ENCODE measurements at places on chromosomes 12 and 14.

DNA sequence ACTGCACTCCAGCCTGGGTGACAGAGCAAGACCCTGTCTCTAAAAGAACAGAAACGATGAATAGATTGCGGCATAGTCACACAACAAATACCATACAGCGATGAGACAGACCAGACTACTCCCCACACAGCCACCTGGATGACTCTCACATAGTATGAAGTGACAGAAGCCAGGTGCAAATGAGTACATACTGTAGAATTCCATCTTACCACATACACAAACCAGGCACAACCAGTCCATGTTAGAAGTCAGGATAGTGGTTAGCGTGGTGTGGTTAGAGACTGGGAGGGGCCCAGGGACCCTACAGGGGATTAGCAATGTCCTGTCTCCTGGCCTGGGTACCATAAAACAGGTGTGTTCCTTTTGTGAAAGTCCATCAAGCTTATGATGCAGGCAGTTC is 53.8 kb downstream of the FAM222A start:
- DNase-seq = no peak

- DNase-seq = no peak
These were observed 324 bp downstream of the POLE start for GRCh38 chr12:132686825-132687210.

DNA sequence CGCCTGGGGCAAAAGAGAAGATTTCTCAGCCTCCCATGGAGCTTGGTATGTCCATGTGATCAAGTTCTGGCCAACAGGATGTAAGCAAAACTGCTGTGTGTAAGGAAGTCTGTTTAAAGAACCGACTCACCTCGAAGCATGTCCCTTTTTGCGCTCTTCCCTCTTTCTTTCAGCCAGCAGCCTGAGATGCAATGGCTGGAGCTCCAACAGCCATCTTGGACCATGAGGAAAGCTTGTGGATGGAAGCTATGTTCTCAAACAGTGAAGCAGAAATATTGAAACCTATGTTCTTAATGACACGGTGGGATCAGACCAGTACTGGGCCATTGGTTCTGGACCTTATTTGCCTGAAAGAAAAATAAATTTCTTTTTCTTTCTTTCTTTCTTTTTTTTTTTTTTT is 82.3 kb upstream of the SLC24A4 start:
- no peak for DNase-seq

- no peak for DNase-seq
These were observed 141.3 kb upstream of the PLEKHG7 start for GRCh38 chr12:92561543-92561899.

DNA sequence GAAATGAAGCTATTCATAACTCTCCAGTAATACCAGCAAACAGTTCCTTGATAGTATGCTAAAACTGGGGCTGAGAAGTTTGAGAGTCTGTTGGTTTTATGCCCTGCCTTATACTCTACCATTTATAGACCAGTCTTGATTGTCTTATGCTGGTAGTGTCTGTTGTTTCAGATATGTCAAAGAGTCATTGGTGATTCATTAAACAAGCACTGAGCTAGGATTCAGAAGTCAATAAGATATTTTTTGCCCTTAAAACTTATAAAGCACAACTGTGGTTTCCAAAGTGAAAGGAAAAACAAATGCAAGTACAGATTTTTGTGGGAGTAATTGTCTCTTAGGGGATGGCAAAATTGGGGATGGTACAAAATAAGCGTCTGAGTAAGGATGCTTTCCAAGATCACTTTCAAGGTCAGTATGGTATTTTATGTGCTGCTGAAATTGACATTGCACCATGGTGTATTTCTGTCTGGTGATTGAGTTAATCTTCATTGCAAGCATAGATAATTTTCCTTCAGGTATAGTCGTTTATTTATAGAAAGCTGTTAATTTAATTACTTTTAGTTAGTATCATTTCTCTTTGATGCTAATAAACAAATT is 289.5 kb upstream of the E2F7 start:
- DNase-seq = no peak

DNA sequence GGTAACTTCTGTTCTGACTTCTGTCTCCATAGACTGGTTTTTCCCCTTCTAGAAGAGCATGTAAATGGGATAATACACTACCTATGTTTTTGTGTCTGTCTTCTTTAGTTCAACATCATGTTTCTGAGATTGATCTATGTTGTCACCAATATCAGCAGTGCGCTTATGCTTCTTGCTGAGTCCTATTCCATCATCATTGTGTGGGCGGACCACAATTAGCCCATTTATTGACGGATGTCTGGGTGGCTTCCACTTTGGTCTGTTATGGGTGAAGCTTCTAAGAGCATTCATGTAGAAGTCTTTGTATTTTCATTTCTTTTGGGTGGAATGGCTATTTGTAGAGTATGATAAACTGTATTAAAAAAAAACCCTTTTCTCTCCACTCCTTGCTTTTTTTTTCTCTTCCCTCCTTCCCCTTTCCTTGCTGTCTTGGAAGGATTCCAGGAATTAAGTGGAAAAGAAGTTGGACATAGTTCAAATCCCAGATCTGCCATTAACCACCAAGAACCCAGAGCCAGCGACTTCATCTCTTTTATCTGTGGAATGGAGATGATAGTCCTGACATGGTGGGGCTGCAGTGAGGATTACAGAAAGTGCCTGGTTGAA is 7.0 kb upstream of the SERPINA1 start:
- DNase-seq = no peak

GRCh38 chr14:85909581-85909980 is 379.6 kb downstream of the FLRT2 start:
- DNase-seq = no peak

GRCh38 chr12:70418101-70418500 is 52.0 kb downstream of the KCNMB4 start:
- DNase-seq = no peak

DNA sequence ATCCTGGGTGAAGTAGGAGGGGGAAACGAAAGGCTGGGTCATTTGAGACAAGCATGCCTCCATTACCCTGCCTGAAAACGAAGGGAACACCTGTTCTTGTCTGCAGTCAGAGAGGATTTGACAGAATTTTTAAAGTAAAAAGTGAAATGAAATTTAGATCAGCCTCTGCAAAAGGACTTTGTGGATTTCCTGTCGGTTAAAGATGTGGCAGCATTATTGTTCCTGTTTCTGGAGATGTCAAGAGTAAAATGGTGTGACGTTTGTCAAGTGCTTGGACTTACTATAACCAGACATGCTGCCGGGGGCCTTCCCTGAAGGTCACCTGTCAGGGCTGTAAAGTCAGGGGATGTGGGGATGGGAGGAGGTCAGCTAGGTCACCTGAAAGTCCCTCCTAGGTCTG is 32.0 kb downstream of the NRXN3 start:
- no peak for DNase-seq

DNA sequence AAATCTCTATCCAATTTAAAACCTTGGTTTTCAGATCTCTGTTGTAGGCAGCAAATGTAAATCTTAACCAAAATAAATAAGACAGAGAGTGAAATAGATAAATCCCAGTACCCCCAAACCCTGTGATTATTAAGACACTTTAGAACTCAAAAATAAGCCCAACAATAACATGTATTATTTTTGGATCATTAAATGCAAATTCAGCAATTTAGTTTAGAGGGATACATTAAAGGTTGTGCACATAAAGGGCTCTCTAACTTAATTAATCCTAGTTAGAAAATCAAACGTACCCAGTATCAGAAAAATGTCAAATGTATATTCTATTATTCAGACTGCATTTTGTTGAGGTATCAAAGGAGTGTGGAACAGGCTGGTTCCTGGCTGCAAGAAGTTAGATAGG is 416.8 kb downstream of the SLC16A7 start:
- no peak for DNase-seq

DNA sequence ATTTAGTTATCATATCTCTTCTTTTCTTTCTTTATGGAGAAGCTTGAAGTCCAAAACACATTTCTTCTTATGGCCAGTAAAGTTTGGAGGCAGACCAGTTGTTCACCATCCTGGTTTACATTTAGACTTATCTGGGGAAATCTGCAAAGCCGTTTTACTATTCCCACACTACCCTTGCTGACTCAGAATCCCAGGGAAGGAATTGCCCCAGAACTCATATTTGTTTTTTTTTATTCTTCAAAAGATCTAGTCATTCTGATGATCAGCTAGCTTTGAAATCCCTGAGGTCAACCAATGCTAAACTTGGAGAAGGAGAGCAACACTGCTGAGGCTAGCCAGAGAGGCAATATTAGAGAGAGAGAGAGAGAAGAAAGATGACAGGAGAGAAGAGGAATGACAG is 12.3 kb upstream of the LMO3 start:
- DNase-seq = no peak

GRCh38 chr14:26820138-26820537 is 222.3 kb upstream of the NOVA1 start:
- DNase-seq = no peak

DNA sequence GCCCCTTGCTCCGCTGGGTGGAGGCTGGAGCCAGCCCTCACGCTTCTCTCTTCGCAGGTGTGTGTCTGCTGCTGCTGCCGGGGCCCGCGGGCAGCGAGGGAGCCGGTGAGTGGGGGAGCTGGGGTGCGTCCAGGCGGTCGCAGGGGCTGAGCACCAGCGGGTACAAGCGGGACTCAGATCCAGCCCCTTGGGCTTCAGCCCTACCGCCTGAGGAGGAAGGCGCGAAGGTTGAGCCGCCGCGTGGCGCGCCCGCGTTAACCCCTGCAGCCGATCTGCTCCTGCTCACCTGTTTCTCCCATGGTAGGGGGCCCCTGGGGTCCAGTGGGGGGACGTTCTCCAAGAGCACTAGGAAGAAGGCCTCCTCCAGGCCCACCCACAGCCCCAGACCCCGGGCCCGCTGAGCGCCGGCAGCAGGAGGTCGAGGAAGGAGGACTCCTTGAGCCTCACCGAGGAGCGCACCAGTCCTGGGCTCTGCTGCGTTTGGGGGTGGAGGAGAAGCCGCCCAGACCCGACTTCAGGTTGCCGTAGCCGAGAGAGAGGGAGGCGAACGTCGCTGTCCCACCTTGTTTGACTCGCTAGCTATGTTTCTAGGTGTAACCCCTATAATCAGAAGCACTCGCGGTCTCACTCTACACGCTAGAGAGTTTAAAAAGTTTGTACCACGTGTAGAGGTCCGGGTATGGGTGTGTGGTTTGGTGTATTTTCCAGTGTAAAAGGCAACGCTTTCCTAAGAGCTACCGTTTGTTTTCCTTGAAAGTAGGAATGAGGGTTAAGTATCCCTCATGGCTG is 834 bp downstream of the COCH start:
- DNase-seq = no peak

DNA sequence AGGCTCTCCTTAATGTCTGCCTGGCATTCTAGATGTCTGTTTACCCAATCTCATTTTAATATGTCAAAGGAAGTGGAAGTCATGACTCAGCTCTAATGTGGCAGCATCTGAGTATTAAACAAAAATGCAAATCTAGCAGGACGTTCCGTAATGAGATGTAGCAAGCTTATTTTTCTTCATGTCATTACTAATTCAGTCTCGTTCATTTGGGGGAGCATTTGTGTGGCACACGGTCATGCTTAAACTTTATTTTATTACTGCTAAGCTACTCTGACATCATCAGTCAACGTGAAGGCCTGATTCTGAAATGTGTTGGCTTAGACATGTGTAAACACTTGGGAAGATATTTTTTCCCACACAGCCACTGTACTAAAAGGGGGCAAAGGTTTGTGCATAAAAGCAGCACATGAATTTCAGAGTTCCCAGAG is 326.7 kb upstream of the TMPO start:
- no peak for DNase-seq

GRCh38 chr12:75805905-75806304 is 225.7 kb downstream of the PHLDA1 start:
- no peak for DNase-seq

- DNase-seq = no peak
These were observed 273.0 kb upstream of the SFSWAP start for GRCh38 chr12:131437706-131438492.

DNA sequence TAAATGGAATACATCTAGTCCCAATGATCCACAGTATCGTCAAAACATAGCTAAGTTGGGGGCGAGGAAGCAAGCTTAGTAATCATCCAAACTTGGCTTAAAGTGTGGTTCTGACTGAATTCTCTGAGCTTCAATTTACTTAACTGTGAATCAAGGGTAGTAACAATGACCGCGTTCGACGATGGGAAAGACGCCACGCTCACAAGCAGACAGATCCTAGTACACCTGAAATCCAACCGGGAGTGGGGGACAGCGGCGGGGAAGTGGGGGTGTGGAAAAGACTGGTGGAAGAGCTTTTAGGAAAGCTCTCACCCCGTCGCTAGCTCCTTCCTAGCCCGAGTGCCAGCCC is 433 bp downstream of the COX16 start:
- no peak for DNase-seq

DNA sequence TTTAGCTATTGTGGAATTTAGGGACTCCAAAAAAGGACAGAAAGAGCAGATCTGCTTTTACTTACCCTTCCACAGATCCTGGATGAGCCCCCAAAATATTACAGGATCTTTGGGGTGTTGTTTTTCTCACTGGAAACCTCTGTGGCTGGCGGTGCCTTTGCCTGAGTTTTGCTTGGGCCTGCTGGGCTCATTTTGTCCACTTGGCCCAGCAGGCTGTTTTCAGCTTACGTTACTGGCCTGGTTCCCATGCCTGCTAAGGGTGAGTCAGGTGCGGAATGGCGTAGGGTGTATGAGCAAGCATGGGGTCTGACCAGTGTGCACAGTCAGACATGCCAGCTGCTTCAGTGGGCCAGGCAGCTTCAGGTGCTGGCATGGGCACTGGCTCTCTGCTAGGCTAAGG is 45.8 kb downstream of the HSD17B6 start:
- DNase-seq = no peak

- no peak for DNase-seq
These were observed 62.2 kb downstream of the EMP1 start for GRCh38 chr12:13258717-13259119.

- DNase-seq = no peak
These were observed 53.3 kb upstream of the STK38L start for GRCh38 chr12:27190761-27191160.

DNA sequence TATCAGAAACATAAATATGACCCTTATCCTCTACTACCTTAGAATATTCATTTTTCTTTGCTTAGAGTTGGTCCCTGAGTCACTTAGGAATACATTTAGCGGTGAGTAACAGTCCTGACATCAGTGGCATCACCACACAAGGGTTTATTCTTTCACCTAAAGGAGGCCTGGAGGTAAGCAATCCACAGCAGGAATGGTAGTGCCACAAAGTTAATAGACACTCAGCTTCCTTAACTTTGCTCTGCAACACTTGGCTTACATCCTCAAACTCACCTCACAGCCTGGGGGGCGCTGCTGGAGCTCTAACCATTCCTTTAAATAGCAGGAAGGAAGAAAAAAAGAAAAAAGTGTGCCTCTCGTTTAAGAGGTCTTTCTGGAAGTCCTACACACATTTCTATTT is 29.1 kb downstream of the BBOF1 start:
- DNase-seq = no peak

GRCh38 chr12:90627180-90627896 is 327.6 kb downstream of the CCER1 start:
- DNase-seq = no peak

- DNase-seq = no peak
These were observed 358.0 kb downstream of the DAD1 start for GRCh38 chr14:22231018-22231417.

DNA sequence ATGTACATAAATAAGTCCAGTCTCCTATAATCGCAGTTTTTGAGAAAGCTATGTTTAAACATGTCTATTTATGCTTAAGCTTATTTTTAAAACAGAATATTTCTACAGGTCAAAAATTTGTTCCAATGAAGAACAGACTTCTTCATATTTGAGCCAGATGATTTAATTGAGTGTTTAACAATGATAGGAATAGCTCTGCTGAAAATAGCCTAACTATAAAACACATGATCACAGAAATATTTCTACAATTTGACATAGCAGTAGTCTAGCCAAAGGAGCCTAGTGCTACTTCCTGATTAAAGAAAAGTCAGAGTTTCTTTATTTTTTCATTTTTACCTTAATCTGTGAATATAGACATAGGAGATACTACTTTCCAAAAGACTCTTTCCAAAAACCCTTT is 29.4 kb downstream of the DCP1B start:
- DNase-seq = no peak
